ENCODE measurements at places on chromosomes 11 and 22.

DNA sequence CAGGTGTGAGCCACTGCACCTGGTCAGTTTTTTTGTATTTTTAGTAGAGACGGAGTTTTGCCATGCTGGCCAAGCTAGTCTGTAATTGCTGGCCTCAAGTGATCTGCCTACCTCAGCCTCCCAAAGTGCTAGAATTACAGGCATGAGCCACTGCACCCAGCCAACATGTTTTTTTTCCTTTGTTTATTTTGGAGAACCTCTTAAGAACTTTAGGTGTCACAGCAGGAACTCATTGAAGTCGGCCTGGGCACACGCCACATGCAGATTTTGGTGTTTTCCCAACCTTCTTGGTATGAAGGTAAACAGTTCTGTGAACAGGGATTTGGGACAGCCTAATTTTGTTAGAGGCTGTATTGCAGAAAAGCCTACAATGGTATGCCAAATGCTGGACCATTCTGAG lies 9.4 kb downstream of the DIXDC1 start:
- no peak for DNase-seq

DNA sequence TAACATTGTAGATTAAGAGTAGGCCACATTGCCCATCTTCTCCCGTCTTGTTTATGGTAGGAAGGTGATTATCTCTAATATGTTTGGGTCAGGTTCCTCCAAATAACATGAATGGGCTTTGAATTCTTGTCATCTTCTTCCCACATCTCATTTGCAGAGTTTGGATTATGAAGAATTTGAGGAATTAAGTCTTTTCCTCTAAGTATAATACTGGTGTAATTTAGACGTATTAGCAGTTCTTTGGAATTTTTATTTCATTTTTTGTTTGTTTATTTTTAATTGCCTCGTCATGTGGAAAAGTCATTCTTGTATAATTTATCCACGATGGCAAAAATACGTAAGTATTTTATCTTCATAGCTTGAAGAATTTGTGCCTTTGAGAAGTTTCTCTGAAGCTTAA lies 73.4 kb downstream of the ARHGEF12 start:
- no peak for DNase-seq

DNA sequence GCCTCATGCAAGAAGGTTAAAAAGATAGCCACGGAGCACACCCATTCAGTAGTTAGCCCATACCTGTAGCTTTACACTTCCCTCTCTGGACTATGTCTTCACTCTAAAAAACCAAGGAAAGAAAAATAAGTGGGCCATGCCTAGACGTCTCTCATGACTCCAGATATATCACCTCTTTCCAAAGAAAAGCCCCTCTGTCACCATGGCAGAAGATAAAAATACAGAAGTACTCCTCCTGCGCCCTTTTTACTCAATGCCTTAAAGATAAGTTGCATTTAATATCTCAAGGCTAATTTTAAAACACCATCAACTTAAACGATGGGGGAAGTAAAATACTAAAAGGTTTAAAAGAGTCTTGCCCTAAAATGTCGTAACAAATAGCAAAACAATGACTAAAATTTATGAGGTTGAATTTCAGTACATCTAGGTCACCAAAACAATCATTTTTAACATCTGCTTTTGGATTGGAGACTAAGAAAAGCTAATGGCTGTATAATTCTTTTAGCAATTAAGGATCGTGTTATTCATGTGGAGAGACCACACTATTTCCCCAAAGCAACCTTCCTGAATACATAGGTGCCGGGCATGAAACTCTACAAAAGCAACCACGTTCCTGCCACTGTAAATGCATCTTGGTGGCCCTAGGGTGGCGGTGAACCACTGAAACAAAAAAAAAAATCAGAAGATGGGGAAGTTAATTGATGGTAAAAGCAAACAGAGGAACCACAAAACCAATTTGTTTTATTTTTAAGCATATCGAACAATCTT lies 46.0 kb downstream of the CELF1 start:
- no peak for DNase-seq

- no peak for DNase-seq
Observed at GRCh38 chr11:34458525-34458924, 19.8 kb downstream of the CAT start.

- DNase-seq: no peak
Observed at GRCh38 chr11:8371516-8371884, 107.8 kb upstream of the LMO1 start.

- no peak for DNase-seq
Observed at GRCh38 chr11:68954836-68955606, 25.8 kb downstream of the MRGPRD start.

DNA sequence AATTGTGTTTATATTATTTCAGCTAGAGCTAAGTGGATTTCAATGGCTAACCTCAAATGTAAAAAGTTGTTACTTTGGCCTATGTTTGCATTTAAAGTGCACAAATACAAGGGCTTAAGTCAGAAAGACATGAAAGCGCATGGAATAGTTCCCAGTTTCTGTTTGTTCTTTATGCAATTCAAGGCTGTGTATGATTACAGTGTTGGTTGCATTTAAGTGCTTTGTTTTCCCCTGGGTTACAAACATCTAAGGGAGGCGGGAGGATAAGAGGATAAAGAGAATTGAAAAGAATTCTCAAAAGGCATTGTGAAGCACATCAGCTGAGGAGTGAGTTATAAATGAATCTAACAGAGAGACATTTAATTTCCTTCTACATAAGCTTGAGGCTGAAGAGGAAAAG lies 453.4 kb downstream of the NTM start:
- DNase-seq: no peak

DNA sequence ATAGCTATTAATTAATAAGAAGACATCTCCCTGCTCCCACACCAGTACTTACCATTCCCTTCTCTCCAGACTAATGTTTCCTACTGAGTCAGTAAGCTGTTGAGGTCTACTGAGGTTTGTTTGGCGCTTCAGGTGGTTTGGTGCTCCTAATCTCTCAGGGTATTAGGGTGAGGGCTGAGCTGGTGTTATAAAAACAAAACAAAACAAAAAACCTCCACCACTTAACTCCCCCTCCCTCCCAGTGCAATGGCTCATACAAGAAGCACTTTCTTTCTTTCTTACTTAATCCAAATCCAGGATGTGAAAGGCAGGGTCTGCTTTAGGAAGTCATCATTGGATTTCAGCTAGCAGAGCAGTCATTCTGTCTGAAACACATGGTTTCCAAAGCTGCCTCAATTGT lies 15.3 kb downstream of the CSTPP1 start:
- no peak for DNase-seq

GRCh38 chr22:27314276-27314807 lies 487.2 kb downstream of the MN1 start:
- DNase-seq: no peak

- DNase-seq: no peak
Observed at GRCh38 chr11:10004526-10005113, 289.4 kb downstream of the SBF2 start.

- no peak for DNase-seq
Observed at GRCh38 chr11:102407901-102408300, 44.7 kb downstream of the TMEM123 start.

GRCh38 chr11:18776324-18776723 lies 15.3 kb downstream of the PTPN5 start:
- no peak for DNase-seq

DNA sequence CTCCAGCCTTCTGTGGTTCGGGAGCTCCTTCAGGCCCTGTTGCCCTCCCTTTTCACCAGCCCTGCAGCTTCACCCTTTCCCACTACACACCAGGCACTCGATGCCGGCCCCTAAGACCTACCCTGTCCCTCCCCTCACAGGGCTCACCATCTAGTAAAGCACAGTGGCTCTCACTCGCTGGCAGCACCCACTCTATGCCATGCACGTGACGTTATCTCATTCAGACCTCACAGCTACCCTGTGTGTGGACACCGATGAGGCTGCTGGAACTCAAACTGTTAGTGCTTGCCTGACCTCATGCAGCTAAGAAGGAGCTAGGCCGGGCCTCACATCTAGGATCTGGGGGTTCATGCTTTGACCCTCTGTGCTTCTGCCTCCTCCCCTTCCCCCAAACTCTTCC lies 45.5 kb downstream of the SCN3B start:
- DNase-seq: no peak

DNA sequence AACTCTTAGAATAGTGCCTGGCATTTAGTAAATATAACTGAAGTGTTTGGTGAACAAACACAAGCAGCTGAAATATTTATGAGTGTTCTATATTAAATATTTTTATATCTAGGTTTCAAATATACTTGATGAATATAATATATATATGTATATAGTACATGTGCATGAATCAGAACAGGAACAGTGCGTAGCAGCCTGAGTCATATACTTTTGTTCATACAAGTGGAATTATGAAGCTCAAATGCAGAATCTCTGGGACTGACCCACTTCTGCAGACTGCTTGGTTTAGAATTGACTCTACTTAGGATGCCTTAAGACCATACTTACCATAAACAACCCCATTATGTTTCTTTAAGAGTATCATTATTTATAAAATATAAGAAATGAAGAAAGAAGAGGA lies 997.8 kb upstream of the RAG2 start:
- no peak for DNase-seq

DNA sequence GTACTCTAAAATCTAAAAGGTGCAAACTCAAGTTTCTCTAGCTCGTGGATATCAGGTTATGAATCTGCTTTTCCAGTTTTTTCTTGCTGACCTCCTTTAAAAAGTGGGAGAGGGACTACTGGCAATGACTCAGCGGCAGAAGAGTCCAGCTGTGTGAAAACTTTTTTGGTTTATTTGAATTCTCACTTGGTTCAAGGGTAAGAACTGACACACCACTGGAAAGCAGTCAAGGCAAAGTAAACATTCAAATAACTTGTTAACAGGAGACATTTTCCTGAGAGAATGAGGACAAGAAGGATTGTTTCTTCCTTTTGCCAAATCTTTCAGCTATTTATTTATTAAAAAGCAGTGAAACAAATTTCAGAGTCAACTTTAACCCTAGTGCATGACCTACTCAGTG lies 36.1 kb downstream of the CDON start:
- no peak for DNase-seq

DNA sequence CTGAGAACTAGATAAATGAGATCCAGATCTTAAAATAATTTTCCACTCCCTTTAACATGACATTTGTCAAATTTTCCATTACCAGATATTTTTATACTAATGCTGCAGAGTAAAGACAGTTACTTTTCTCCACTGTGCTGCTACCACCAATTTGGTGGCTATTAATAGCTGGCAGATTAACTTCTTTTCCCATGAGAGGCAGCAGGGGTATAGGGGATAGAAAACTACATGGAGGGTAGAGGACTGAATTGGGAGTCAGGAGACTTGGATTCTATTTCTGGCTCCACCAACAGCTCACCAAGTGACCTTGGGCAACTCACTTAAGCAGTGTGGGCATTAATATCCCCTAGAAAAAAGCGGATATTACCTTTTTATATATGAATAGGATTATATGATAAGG lies 69.2 kb downstream of the KIF18A start:
- no peak for DNase-seq

DNA sequence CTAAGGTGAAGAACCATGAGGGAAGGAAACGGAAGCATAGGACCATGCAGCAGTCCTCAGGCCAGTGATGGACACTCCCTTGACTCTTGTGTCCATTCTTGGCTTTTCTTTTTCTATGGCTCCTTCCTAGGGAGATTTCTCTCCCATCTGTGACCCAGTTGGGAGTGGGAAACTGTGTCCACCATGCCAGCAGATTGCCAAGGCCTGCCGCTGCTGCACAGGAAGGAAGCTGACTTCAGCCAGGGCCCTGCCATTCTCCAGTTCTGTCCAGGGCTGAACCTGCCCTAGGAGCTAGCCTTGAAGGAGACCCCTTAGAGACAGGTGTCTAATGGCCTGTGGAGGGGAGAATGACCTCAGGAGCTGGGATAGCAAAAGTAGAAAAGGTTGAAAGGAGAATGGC lies 17.4 kb downstream of the SSH3 start:
- no peak for DNase-seq

DNA sequence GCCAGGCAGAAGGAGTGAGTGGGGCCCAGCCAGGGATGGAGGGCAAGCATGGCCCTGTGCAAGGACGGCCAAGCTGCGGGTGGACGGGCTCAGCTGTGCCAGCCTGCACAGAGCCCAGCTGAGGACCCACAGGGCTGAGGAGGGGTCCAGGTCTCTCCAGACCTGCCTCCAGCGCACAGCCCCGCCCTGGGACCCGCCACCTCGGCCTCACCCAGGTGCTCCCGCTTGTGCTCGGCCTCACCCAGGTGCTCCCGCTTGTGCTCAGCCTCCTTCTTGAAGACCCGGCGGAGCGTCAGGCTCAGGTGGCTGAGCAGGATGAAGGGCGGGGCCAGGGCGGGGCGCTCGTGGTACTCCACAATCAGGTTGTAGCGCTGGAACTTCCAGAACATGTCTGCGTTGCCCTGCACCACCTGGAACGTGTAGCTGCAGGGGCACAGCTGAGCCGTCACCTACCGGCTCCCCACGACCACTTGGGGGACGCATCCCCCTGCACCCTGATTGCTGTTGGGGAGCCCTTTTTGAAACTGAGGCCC lies 6.4 kb downstream of the TSSC4 start:
- no peak for DNase-seq

- DNase-seq: no peak
Observed at GRCh38 chr11:88631497-88631896, 294.0 kb upstream of the CTSC start.

DNA sequence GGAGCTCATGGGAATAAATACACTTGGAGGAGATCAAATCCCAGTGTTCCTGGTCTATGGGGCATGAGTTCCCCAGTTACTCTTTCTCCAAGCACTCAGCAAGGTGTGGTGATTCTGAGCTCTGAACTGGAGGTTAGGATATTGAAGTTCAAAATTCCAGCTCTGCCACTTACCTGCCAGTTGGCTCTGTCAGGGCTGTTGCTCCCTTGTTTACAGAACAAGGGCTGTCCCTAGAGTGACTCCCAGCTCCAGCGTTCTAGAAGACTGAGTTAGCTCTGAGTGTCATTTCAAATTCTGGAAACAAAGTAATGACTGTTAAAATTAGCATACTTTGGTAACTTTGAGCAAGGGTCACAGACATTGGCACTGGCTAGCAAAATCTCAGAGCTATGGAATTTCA lies 69.7 kb upstream of the ZBED5 start:
- DNase-seq: no peak

DNA sequence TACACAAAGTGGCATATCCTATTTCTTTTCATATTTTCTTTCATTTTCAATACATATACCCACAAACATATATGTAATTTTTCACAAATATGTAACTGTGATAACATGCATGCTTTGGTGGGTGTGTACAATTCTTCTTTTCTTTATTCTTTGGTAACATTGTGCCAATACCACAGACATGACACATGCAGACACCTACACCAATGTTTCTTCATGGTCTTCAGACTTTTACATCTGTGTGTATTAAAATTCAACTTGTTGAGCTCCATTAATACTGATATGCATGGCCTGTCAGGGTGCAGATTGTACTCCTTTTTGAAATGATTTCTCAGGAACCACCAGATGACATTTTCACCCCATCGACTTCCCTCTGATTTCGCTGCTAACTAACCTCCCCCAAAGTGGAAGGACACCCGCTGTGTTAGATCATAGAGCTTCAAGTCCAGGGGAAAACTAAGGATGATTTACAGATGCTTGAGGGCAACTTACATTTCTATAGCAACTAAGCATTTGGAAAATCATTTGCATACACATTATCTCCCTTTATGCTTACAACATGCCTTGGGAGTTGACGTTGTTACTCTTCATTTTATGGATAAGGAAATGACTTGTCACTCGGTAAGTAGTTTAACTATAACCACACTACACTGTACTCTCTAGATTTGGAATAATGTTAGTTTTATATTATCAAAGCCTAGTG lies 10.5 kb upstream of the PANX3 start:
- no peak for DNase-seq

- no peak for DNase-seq
Observed at GRCh38 chr11:125550780-125551179, 18.5 kb upstream of the EI24 start.

Measured in T47D (cell line).